ENCODE measurements at places on chromosomes 7 and 10. TPM values are rescaled to one million over a fixed set of nuclear protein-coding genes. Genes with fewer than 3 reads are reported as not detected.

TEX36 gene
- total RNA-seq: not detected

CD36 gene
- total RNA-seq: 6.8 TPM

GRCh38 chr7:57641521-57642067, 191.6 kb downstream of the ZNF716 start:
- DNase-seq: no peak

DNA sequence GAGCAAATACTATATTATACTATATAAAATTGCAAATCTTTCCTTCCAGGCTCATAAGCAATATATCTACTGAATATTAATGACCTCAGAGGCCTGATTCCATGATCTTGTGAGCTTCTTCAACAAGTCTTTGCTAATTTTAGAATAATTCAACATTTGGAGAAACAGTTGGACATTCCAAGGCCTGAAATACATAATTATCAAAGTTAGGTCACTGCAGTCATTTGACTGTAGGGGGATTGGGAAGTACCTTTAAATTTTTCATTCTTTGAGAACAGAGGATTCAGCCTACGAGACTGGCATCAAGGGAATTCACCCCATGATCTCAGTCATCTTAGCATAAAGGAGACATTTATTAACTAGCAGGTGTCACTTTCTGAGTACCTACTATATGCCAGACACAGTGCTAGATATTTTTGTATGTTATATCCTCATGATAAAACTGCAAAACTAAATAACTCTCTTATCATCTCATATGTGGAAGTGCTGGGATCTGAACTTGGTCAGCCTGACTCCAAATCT, 85.4 kb downstream of the DOCK4 start:
- DNase-seq: no peak

- DNase-seq: no peak
Measured at GRCh38 chr7:91659096-91659495, 221.4 kb downstream of the MTERF1 start.

DNA sequence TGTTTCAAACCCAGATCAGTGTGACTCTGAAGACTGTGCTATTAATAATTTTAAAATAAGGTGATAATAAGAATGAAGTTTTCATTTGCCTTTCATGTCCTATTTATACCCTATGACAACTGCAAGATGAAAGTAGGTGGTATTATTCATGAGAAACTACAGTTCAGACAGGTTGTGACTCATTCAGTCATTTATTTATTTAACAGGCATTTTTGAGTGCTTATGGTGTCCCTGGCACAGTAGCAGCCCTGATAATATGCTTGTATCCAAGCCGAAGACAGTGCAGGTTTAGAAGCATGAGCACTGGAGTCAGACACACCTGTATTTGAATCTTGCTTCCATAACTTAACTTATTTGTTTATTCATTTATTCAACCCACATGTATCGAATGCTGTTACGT, 87.1 kb downstream of the FZD1 start:
- no peak for DNase-seq

DNA sequence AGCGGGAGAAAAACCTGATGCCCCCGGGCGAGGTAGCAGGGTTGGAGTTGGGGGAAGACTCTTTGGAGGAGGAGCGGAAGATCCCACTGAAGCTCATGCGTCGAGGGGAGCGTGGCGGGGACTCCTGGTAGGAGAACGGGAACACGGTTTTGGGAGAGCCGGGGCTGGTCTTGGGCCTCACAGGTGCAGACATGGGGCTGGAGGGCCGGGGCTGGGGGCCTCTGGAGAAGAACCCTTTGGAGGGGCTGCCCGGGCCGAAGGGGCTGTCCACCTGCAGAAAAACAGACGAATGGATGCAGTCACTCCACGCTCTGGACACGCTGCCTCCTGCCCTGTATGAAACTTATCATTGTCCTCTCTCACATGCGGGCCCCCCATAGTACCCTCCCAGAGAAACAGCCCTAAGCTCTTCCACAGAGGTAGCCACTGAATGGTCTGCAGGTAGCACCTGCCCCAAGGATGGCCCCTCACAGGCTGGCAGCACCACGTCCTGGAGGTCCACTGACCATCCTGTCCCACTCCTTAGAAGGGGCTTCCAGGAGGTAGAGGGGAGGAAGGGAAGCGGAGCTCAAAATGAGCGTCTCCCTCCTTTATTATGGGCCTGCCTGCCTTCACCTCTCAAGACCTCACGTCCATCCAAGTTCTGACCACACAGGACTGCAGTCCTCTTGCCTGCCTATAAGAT, 95.6 kb downstream of the PRKAG2 start:
- no peak for DNase-seq

PITX3 gene
- total RNA-seq: not detected

DNA sequence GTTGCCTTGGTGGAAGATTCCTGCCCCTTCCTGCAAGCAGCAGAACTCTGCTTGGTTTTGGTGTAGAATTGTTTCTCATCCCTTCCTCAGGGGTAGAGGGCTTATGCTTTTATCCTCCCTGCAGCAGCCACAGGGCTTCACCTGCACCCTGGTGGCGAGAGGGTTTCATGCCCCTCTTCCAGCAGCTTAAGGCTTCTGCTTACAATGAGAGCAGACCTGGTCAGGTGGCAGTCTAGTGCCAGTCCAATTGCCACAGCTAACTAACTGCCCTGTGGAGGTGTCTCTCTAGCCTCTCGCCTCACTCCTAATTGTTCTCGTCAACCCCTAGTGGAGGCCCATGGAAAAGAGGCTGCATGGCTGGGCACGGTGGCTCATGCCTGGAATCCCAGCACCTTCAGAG, 19.3 kb downstream of the ACBD7 start:
- no peak for DNase-seq

- no peak for DNase-seq
Measured at GRCh38 chr10:47013507-47014154, 102.4 kb downstream of the PTPN20 start.

DNA sequence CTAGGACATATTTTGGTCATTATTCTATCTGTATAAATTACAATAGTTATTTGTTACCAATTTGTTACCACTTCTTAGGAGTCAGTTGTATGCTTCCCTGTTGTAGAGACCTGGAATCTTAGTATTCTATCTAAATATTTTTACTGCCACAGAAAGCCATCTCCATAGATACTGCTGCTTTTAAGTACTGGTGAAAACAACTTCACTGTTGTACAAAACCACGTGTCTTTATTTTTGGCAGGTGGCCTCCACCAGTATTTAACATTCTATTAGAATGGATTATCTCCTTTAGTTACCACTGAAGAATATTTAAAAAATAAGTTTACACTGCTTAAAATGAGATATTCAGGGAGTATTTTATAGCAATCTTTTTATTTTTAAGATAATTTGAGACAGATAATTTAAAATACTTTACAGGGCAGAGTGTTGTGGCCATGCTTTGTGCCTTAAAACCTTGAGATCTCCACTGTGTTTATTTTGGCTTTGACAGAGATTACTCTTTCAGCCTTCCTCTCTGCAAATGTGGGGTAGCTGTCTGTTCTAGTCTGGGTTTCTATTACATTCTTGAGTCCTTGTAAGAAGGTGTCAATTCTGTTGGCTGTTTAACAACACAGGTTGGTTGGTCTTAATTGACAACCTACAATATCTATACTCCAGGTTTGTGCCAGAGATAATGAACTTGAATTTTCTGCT, 185.6 kb downstream of the LRRC4 start:
- DNase-seq: no peak

GRCh38 chr7:69757981-69758430, 159.7 kb downstream of the AUTS2 start:
- DNase-seq: no peak

GRCh38 chr7:34333925-34334324, 324.1 kb upstream of the NPSR1 start:
- DNase-seq: no peak

DNA sequence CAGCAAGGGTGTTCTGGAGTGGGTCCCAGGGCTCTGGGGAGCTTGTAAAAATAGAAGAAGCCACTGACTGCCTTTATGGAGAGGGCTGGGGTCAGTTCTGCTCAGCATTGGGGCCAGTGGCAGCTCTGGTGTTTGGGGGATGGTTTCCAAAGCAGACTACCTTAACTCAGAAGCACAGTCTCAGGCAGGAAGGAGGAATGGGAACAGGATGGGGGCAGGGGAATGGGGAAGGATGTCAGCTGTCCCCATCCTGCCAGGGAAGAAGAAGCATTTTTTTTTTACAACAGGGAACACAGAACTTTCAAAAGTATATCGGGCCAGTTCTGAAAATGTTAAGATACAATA, 28.8 kb downstream of the TSPAN15 start:
- DNase-seq: no peak

DNA sequence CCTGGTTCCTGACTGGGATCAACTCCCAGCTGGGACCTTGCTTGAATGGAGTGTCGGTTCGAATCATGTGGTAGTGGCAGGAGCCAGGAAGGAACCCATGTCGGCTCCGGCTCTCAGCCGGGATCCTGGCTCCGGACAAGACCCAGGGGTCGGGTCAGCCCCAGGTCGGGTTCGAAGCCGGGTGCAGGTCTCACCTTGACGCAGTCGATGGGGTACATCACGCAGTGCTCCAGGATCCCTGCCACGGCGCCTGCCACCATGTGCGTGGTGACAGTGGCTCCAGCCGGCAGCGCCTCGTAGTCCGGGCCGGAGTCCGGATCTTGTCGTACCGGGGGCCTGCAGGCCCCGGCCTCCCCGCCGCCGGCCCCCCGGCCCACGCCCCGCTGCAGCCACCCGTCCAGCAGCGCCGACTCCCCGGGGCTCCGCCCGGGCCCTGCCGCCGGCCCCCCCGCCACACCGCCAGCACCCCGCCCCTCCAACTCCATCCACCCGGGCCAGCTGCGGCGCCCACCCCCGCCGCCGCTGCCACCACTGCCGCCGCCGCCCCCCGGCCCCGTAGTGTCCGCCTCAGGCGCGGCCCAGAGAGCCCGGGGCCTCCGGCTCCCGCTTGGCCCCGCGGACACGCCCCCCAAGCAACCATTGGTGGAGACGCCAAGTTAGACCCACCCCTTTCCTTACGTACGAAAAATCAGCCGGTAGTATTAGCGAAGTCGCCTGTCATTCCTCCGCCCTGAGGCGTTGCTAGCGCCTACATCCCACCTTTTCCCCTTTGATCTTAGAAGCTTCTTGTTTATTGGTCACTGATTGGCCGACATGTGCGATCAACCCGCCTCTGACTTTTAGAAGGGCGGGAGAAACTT, at the start of gene SLC25A28:
TSS of gene SLC25A28 (minus strand) at position 589 of the 860 bp plus-strand sequence. CDS start at position 485, 104 bp downstream.
- DNase-seq: peak; percentile 85

- no peak for DNase-seq
Measured at GRCh38 chr7:28182071-28182471, 1.5 kb upstream of the JAZF1 start.

GRCh38 chr10:130339091-130339490, 202.9 kb downstream of the GLRX3 start:
- DNase-seq: no peak

OSBPL3 gene
- total RNA-seq: 54.8 TPM

GRCh38 chr10:102230861-102231356, 4.8 kb downstream of the ELOVL3 start:
- DNase-seq: peak; percentile 35

ZNF3 gene
- 45.2 TPM for total RNA-seq

GRCh38 chr10:375815-376505, 240.7 kb downstream of the ZMYND11 start:
- DNase-seq: no peak

C10orf105 gene
- total RNA-seq: 0.37 TPM

DNA sequence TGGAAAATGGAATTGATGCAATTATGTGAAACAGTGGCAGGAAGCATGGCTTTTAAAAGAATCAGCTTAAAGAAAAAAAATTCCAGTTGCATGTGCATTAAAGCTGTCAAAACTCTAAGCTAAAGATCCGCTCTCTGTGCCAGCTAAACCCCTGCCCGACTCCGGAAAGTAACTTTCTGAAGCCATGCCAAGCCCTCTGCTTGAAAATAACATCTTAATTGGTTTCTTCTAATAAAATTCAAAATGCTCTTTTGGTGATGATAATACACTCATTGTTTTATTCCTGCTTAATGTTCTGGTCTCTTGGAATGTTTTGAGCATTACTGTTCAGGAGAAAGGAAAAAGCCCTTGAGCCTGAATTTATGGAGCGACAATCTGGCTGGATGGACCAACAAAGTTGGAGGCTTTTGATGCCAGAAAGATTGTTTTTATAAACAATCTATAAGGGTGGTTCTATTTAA, 11.7 kb downstream of the SEMA3C start:
- DNase-seq: no peak

- DNase-seq: no peak
Measured at GRCh38 chr7:47818796-47819606, 129.3 kb downstream of the PKD1L1 start.

- no peak for DNase-seq
Measured at GRCh38 chr10:78756604-78757343, 312.0 kb upstream of the ZMIZ1 start.

GRCh38 chr7:50674896-50675835, 107.5 kb downstream of the GRB10 start:
- DNase-seq: no peak

Data from T-helper 17 cell (primary cell).